ENCODE measurements at places on chromosomes 3 and 15.

GRCh38 chr3:184523825-184524615, 37.6 kb upstream of the EPHB3 start:
- DNase-seq, result no peak

DNA sequence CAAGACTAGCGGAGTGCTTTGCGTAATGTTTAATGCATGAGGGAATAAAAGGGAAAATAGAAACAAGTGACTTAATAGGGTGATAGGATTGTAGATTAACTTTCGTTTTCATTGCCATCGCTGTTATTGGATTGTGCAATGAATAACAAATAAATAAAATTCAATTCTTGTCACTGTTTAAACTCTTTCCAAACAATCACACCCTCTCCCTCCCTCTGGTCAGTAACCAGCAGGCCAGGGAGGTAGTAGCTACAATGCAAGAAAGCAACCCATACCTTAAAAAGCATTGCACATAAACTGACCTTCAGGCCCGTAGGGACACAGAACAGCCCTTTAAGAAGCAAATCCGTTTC, 705 bp upstream of the TFRC start:
- DNase-seq, result no peak

DNA sequence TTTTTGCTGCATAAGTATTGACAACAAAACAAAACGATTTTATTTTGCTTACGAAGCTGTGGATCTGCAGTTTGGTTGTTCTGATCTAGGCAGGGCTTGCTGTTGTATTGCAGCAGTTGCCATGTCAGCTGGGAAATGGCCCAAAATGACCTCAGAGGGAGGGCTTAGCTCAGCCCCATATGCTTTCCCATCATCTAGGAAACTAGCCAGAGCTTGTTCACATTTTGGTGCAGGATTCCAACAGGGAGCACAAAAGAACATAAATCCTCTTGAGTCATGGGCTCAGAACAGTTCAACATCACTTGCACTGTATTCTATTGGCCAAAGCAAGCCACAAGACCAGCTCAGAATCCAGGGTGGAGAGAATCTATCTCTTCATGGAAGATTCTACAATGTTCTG, 42.2 kb upstream of the ROBO2 start:
- DNase-seq, result no peak

GRCh38 chr3:183156266-183156665, 6.3 kb downstream of the LAMP3 start:
- DNase-seq, result no peak

DNA sequence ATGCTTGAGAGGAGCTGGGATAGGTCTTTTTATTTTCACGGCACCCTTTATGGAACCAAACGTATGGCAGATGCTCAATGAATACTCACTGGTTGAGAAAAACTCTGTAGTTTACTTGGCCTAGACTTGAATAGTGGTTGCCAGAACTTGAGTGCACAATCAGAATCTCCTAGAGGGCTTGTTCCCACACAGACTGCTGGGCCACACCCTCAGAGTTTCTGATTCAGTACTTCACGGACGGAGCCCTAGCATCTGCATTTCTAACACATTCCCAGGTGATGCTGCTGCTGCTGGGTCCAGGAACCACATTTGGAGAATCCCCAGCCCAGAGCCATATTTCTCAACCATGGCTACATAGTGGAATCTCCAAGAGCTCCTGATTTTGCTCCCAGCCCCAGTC, 24.6 kb downstream of the CA12 start:
- no peak for DNase-seq

- no peak for DNase-seq
Measured at GRCh38 chr3:44721231-44722102, 8.0 kb upstream of the ZNF501 start.

GRCh38 chr15:78987556-78988360, 42.9 kb upstream of the CTSH start:
- DNase-seq, result no peak

DNA sequence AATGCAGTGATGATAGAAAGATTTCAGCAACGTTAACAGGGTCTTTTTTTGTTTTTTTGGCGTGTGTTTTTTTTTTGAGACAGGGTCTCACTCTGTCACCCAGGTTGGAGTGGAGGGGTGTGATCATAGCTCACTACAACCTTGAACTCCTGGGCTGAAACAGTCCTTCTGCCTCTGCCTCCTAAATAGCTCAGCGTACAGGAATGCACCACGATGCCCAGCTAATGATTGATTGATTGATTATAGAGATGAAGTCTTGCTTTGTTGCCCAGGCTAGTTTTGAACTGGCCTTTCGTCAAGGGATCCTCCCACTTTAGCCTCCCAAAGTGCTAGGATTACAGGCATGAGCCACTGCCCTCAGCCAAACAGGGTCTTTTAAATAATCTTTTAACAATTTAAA, 7.0 kb downstream of the CHP1 start:
- no peak for DNase-seq

DNA sequence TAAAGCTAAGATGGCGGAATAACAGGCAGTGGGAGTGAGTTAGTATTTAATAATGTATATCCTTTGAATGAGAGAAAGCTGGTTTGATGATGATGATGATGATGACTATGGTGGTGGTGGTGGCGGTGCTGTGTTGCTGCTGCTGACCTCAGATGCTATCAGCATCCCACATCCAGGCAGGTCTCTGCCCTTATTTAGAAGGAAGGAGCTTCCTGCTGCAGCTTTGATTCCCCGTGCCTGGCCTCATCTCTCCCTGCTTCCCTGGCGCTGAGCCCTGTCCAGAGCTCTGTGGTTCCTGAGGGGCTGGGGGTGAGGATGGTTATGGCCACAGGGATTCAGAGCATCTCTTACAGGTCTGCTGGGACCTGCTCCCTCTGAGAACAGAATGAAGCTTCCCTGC, 73.1 kb downstream of the RAB11A start:
- DNase-seq, result peak; percentile 49

- DNase-seq, result no peak
Measured at GRCh38 chr15:68017201-68017600, 36.9 kb upstream of the PIAS1 start.

DNA sequence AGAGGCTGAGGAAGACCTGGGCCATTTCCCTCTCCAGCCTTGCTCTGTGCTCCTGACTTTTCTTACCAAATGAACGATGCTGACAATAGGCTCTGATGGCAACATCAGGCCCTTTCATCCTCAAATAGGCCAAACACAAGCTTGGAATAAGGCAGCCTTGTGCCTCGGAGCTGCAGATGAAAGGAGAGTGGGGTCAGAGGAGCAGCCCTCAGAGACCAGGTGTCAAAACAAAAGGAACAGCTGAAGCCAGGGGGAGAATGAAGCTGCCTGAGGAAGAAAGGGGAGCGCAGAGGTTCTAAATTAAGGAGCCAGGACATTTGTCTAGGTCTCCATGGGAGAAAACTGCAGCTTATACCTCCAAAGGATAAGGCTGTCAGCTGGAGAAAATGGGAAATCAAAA, 5.1 kb downstream of the BFSP2 start:
- no peak for DNase-seq

- no peak for DNase-seq
Measured at GRCh38 chr15:69014454-69014853, at the start of gene NOX5. Gene NOX5 (plus strand): TSS chr15:69014695. CDS start chr15:69014736, 41 bp downstream.

DNA sequence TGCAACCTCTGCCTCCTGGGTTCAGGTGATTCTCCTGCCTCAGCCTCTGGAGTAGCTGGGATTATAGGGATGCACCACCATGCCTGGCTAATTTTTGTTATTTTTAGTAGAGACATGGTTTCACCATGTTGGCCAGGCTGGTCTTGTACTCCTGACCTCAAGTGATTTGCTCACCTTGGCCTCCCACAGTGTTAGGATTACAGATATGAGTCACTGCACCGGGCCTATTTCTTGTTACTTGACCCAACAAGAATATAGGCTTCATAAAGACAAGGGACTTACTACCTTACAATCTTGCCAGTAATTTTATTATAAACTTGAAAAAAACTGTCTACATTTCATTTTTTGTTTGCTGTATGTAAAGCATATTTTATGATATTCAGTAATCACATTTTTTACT, 21.4 kb upstream of the ZBTB47 start:
- no peak for DNase-seq

DNA sequence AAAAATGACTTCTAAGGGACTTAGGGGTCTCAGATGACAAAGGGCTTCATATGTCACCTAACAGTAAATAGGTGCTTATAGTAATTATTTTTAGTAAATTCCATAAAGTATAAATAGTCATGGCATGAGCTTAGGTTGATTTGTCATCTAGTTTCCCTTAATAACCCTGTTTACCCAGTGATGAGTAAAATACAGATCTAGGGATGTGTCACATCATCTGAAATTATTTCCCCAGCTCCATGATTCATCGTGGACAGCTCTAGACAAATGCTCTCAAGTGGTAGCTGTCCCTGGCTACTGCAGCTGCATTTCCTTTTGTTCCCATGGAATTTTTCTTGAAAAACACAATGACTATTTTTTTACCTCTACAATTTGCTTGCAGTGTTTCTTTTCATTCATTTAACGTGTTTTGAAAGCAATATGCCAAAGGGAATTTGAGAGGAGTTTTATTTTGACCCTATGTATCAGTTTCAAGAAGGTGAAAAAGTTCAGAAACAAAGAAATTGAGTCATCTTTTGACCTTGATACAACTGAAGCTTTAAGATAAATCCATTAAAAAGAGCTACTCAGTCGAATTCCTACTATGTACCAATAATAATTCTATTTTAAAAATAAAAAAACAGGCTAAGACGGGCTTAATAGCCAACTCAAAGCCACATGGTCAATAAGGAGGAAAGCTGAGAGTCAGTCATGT, 241.6 kb downstream of the KCNMB2 start:
- DNase-seq, result no peak

- DNase-seq, result peak; percentile 29
Measured at GRCh38 chr15:76065245-76065644, 5.5 kb downstream of the TMEM266 start.

- DNase-seq, result no peak
Measured at GRCh38 chr3:159657629-159658028, 331.0 kb upstream of the IL12A start.

DNA sequence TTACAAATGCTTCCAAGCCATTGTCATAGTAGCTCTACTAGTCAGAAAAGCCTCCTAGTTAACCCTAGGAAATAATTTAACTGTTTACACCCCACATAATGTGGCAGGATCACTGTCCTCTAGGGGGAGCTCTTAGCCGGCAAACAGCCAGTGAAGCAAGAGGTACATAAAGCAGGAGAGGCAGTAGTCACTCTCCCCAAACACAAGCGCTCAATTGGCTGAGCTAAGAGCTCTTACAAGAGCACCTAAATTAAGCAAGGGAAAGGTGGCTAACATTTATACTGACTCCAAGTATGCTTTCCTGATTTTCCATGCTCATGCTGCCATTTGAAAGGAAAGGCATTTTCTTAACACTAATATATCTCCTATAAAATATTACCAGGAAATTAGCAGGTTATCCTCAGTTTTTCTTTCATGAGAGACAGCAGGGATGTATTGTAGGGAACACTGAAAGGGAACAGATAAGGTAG, 37.6 kb downstream of the NCEH1 start:
- DNase-seq, result peak; percentile 56

GRCh38 chr3:114207768-114208167, 28.9 kb upstream of the DRD3 start:
- DNase-seq, result no peak

- DNase-seq, result no peak
Measured at GRCh38 chr15:47442371-47442770, 274.9 kb upstream of the SEMA6D start.

DNA sequence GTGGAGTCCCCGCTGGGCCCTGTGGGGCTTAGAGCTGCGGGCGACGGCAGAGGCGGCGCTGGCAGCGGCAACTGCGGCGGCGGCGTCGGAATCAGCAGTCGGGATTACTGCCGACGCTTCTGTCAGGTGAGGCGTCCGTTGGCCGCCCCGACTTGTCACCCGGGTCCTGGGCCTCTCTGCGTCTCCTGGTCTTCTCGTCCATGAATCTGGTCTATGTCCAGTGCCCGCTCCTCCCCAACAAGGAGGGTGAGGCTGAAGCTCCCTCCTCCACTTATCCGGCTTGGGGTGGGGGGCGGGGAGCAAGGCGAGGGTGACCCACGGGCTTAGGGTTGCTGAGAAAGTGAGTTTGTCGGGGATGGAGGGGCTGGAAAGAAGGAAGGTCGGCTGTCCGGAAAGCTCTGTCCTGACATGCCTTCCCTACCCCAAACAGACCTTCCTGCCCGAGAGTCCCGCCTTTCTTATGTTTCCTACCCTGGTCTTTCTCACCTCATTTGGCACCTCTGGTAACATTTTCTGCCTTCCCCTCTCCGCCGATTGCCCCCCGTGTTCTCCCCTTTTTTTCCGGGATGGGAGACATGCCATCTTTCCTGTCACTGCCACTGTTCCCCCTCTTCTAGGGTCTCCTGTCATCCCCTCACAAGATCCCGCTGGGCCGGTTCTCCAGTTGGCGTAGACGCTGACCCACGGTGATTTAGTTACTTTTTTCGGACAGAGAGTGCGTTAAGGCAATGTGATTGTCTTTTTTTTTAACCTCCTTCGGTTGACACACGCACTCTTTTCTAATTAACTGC, 520 bp downstream of the ZNF654 start:
- DNase-seq, result peak; percentile 31

DNA sequence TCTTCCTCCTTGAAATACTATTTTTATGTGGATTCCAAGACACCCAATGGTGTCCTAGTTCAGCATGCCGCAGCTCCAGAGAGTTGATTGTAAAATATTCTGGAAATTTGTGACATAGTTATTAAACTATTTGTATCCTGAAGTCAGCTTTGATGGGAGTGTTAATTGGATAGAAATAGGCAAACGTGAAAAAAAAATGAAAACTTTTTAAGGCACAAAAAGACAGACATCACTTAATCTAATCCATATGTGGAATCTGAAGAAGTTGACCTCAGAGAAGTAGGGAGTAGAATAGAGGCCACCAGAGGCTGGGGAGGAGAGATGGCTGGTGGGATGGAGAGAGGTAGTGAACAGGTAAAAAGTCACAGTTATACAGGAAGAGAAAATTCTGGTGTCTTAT, 704.2 kb downstream of the ROBO1 start:
- DNase-seq, result no peak

- DNase-seq, result no peak
Measured at GRCh38 chr3:81763001-81763400, 1.6 kb upstream of the GBE1 start.

DNA sequence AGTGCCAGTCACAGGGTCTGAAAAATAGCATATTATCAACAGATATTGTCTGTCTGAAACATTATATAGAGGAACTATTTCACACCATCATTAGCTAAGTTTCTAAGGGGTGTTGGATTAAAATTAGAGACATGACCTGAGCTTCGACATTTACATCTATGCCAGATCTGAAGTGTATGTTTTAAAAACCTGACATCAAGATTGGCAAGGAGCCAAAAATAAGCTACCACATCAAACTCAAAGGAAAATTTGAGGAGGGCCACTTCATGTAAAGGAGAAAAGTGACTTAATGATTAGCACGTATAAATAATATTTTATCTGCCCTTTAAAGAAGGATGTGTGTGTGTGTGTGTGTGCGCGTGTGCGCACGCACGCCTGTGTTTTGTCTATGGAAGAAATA, 752.0 kb upstream of the GRM7 start:
- no peak for DNase-seq
